SIG-M5 (cell line): ENCODE measurements at places on chromosomes 11 and 22.

- DNase-seq = no peak
Measured at GRCh38 chr11:115208808-115209259, 295.4 kb downstream of the CADM1 start.

GRCh38 chr11:19595499-19595839 is 117.2 kb upstream of the NAV2 start:
- no peak for DNase-seq

- no peak for DNase-seq
Measured at GRCh38 chr11:9568854-9569587, 4.4 kb upstream of the WEE1 start.

- no peak for DNase-seq
Measured at GRCh38 chr11:62132191-62132590, 8.4 kb downstream of the INCENP start.

- no peak for DNase-seq
Measured at GRCh38 chr11:64146036-64146955, 19.6 kb downstream of the MACROD1 start.

- no peak for DNase-seq
Measured at GRCh38 chr11:15638386-15638787, 523.7 kb downstream of the INSC start.

DNA sequence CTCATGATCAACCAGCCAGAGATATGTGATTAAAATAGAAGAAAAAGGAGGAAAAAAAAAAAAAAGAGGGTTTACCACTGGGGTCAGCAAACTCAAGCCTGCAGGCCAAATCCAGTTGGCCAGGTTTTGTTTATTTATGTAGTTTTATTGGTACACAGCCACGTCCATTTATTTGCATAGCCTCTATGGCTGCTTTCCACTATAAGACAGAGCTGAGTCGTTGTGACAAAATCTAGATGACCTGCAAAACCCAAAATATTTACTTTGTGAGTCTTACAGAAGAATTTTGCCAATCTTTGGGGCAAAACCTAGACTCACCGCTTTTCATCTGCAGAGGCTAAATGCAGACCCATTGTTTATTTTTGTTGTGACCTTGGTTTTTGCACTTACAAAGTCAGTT is 87.1 kb downstream of the TENM4 start:
- DNase-seq = no peak

DNA sequence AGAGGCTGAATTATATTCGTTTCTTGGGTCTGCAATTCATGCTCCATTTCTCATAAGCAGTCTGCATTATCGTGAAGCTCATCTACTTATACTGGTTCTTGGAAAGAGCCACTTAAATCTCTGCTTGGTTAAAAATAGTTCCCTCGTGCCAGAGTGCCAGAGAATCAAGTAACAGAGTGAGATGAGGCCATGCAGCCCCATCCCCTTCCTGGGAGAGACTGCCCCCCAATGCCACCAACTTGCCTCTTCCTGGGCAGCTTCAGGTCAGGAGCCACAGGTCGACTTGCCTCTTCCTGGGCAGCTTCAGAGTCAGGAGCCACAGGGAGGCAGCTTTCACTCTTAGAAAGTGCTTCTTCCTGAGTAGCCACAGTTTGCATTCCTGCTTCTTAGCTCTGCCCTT is 223.9 kb upstream of the ZBED5 start:
- DNase-seq = no peak

GRCh38 chr11:70643642-70644041 is 245.3 kb downstream of the CTTN start:
- no peak for DNase-seq

GRCh38 chr11:66676282-66676919 is 1.3 kb downstream of the RBM4B start:
- no peak for DNase-seq

DNA sequence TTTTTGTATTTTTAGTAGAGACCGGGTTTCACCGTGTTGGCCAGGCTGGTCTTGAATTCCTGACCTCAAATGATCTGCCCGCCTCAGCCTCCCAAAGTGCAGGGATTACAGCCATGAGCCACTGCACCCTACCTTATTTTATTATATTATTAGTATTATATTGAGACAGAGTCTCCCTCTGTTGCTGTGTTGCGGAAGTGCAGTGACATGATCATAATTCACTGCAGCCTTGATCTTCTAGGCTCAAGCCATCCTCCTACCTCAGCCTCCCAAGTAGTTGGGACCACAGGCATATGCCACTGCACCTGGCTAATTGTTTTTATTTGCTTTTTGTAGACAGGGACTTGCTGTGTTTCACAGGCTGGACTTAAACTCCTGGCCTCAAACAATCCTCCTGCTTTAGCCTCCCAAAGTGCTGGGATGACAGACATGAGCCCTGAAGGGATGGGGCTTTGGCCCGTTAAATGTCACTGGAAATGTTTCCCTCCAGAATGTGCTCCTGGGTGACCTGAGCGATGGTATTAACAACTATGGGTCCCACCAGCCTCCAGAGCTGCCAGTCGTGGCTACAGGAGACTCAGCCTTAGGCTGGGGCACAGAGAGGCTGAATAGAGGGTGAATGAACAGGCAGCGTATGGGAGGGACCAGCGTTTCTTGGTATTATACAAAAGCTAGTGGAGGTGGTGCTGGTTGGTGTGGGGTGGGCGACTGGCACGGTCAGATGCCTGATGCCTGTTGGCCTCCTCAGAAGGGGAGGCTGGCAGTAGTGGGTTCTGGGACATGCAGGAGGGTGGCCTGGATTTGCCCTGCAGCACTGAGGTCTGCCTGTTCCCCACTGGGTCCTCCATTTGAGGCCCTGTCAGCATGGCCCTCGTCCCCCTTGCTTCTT is 7.3 kb downstream of the TANGO2 start:
- no peak for DNase-seq

GRCh38 chr22:29469755-29470154 is 10.3 kb upstream of the NEFH start:
- DNase-seq = no peak

DNA sequence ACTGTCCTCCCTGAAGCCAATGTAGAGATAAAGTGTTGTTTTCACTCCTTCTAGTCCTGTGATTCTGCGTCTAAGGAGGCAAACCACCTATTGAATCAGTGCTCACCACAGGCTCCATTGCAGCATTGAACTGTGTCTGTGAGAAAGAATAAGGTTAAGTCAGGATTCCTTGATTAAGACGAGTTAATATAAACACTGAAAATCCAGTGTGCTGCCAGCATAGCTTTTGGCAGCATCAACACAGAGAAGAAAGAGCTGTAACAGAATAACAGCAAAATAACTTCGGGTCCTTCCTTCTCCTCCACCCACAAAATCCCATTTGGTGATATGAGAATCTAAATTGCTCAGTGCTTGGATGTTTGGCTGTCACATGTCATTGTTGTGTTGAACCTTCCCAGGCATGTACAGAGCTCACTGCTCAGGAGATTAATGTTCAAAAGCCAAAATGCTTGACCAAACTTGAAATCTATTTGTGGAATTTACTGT is 185.2 kb upstream of the DDI1 start:
- DNase-seq = no peak

DNA sequence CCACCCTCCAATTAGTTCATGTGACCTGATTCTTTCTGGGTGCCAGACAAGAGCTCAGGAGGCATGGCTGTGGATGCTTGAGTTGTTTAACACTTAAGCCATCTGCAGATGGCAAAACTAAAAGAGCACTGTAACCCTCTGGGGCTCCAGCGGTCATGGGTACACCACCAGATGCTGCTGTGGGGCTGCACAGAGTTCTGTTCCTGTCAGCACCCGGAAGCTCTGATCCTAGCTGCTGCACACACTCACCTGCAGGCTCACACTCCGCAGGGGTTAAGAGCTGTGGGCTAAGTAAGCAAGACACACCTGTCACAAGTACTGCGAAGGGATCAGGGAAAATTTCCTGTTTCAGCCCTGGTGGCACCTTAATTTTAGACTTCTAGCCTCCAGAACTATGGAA is 307.8 kb downstream of the C11orf87 start:
- no peak for DNase-seq

DNA sequence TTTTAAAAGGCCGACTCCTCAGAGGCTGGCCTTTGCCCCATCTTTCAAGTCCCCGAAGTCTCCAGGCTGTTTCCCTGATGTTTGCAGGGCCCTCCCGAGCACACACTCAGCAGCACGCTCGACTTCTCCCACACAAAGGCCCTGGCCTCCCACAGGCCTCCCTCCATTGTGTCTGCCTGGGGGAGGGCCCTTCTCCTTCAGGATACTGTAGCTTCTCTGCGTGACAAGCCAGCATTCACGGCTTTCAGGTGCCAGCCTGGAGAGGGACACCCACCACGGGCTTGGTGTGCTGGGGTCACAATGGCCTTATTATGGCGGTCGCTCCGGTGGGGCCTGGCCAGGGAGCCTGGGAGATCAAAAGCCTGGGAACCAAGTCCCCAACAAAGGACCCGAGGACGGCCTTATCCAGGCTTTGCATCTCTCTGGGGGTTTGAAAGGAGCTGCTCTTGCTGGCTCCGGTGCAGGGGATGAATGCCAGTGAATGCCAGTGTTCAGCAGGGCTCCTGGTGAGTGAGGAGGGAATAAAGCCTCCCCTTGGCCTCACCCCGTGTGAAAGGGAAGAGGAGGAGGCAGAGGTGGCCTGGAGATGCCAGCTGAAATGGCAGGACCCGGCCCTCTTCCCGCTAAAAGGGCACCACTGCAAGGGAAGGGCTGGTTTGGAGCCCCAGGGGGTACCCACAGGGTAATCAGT is 55.0 kb downstream of the TRAF6 start:
- no peak for DNase-seq

DNA sequence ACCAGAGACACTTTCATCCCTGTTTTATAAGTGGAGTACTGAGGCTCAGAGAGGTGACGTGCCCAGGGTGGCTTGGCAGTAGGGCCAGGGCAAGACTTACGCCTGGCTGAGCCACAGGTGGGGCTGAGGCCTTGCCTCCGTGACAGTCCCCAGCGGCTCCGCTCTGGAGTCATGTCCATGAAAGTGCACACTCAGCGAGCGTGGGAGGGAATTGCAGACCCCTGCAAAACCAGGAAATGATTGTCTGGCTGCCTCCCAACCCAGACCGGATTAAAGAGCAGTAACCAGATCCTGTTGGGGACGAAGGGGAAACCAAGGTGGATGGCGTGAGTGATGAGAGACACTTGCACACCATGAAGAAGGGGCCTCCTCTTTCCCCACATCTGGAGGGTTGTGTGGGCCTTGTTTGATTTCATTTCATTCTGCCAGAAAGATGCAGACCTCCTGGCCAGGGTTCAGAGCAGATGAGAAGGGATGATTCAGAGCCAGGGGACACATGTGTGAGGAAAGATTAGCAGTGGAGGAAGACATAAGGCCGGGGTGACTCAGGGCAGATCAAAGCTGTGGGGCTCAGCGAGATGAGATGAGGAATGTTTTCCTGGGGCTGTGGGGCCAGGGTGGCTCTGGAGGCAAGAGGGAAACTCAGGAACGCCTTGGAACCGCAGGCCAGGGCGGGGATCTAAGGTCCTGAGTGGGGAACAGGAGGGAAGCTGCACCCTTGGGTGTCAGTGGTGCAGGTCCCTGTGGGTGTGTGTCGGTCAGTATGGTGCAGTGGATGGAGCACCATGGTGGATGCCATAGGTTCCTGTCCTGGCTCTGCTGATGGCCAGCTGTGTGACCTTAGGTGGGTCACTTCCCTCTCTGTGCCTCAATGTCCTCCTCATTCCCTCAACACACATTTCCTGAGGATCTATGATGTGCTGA is 29.9 kb upstream of the LRRC32 start:
- no peak for DNase-seq

GRCh38 chr11:127576210-127576609 is 575.6 kb upstream of the KIRREL3 start:
- no peak for DNase-seq

DNA sequence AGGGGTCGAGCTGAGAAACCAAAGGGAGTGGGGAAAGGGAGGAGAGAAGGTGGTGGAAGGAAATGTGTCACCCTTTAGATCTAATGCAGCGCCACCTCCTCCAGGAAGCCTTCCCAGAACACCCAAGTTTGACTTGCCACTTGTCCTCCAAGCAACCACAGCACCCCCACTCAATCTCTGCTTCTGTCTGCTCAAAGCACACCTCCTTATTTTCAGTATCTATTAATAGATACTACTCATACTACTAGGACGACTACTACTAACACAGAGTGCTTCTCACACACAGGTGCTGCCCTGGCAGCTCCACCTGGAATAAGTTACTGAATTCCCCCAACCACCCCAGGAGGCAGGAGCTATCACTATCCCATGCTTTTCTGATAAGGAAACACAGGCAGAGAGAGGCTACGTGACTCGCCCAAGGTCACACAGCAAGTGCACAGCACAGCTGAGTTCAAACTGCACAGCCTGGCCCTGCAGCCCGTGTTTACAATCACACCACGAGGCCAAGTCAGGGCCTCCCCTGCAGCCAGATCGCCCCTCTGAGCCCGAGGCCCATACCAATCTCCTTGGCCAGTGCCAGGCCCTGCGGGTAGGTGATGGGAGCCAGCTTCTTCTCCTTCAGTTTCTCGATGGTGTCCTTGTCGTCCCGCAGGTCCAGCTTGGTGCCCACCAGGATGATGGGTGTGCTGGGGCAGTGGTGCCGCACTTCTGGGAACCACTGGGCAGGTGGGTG is 13.2 kb downstream of the RAC2 start:
- DNase-seq = no peak

DNA sequence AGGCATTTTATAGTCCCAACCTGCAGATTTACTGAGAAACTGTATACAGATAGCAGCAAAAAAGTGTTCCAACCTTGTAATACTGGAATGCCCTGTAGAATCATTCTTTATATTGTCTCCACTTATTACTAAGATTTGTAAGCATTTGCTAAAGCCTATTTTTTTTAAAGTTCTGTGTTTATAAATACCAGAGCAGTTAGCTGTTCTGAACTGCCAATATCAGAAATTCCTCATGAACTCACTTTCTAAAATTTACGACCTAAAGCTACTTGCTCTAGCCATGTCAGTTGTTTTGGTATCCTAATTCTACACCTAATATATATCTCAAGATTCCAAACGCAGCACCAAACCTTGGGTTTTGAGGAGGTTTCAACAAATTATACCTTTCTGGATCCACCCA is 103.2 kb downstream of the C11orf65 start:
- no peak for DNase-seq

DNA sequence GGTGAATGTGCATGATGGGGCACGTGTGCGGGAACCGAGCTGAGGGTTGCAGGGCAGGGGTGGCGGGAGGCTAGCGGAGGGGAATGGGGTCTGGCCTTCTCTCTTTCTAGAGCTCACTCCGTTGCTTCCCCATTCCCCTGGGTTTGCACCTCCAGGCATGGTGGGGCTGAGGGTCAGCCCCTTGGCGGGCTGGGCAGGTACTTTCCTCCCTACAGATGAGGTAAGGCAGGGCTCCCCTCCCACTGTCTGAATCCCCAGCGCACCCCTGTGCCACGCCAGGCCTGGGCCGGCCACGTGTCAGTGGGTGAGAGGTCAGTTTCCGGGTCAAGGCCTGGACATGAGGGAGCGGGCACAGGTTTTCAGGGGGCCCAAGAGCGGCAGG is 8.9 kb downstream of the SUSD2 start:
- no peak for DNase-seq

DNA sequence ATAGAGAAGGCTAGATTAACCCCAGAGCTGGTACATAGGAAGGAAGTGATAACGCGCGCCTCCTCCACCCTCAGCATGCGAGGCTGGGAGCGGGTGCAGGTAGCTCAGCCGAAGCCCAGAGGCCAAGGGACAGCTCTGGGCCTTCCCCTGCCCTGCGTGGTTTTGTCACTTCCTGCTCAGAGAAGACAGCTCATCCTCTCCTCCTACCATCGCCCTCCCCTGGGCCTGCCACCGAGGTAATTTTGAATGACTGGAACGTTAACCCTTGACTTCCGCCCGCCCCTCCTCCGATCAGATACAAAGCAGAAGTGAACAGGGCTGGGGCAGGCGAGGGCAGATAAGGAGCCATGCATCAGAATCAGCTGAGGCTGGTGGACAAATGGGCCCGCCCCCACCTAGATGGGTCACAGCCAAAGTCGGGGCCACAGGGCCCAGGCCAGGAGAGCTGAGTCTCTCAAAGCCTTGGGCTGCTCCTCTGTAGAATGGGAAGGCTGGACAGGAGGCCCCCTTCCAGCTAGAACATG is 1.6 kb downstream of the RAC2 start:
- peak; percentile 76 for DNase-seq
